COR-L47 (cell line): ENCODE measurements at places on chromosomes 6 and 20.

- no peak for DNase-seq
Measured at GRCh38 chr6:34617231-34617630, 61.1 kb upstream of the SPDEF start.

DNA sequence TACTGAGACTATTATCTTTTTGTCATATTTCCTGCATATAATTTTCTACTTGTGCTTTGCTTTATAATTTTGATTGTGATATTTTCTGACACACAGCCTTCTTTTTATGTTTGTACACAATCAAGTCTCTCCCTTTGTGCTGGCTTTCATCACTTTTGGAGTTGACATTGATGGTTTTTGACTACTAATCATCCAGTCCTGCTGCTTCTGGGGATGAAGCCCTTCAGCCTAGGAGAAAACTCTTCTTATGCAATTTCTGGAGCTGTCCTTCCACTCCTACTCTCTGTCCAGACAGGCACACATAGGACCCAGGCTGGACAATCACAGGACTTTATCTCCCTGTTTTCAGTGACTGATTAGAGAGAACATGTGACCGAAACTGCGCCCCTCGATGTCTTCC is 515.0 kb downstream of the KIF16B start:
- DNase-seq: no peak

DNA sequence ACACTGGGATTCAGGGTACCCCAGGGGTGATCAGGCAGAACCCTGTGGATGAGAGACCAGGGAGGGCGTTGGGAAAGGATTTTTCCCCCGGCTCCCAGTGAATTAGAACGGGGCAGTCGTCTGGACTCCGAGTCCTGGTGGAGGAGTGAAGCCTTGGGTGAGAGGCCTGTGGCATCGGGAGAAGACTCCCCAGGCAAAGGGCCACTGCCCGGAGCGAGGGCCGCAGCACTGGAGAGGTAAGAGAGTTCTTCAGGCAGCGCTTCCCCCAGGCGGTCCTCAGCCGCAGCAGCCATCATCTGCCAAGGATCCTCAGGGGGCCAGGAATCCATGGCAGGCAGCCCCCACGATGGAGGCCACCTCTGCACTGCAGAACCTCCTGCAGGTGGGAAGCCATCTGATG is 663 bp downstream of the C6orf15 start:
- no peak for DNase-seq

GRCh38 chr6:223763-224162 is 68.5 kb upstream of the DUSP22 start:
- DNase-seq: no peak

- DNase-seq: no peak
Measured at GRCh38 chr6:69489970-69490369, 306.8 kb downstream of the LMBRD1 start.

DNA sequence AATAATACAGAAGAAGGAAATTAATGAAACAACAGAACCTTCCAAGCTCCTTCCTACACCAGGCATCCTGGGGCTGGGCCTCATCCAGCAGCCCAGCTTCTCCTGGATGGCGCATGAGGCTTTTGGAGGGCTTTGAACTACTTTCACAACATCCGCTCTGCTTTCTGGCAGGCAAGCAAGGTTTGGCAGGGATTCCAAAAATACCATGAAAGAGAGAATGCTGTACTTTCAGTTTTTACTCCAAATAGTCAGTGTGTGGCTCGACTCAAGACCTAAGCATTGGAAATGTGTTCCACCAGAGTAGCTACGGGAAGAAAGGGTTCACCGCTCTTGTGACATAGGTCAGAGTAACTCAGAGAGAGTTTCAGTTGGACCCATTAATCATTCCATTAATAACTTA is 125.4 kb downstream of the OPRM1 start:
- no peak for DNase-seq

GRCh38 chr6:135534773-135535380 is 37.3 kb upstream of the AHI1 start:
- no peak for DNase-seq

- DNase-seq: no peak
Measured at GRCh38 chr6:165899611-165900010, 236.6 kb upstream of the PDE10A start.

DNA sequence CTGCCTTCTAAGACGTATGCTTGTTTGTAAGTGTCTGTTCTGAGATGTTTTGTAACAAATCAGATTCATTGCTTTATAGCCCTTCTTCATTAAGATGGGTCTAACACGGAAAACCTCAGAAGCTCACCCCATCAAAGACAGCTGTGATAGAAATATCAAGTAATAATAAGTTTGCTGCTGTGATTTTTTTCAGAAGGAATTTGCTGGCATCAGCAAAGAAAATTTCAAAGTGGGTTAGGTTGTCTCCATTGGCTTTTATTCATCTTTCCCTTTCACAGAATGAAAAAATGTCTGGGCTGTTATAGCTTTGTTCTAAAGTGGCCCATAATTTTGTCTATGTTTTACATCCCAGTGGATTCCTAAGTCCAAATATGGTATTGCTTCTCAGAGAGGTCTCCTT is 81.4 kb downstream of the SLX4IP start:
- DNase-seq: no peak

DNA sequence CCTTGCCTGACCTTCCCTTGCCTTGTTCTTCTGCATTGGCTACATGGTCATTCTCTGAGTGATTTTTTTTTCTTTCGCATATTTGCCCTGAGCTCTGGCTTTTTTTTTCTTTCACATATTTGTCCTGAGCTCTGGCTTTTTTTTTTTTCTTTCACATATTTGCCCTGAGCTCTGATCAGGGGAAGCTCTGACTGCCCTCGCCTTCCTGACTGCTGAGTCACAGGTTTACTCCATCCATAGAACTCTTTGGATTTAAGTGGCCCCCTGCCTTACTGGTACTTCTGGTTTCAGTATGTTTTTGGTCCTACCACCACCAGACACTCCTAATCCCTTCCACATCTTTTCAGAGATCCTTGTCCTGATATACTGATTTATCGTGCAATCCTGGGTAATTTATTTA is 201.1 kb downstream of the OGFRL1 start:
- DNase-seq: no peak

- no peak for DNase-seq
Measured at GRCh38 chr20:44187054-44187771, at the start of gene JPH2. TSS of gene JPH2 (minus strand) at chr20:44187188. CDS start at chr20:44186705, 483 bp downstream.

DNA sequence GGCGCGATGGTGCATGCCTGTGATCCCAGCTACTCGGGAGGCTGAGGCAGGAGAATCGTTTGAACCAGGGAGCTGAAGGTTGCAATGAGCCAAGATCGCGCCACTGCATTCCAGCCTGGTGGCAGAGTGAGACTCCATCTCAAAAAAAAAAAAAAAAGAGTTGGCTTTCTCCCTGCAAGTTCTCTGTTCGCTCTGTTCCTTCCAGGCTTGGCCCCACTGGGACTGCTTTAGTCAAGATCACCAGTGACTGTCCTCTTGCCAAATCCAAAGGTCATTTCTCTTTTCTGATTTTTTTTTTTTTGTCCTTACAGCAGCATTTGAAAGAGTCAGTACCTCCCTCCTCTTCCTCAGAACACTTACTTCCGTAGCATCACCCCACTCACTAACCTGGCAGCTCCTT is 10.8 kb upstream of the GNRH2 start:
- DNase-seq: no peak

GRCh38 chr20:60055740-60056139 is 97.5 kb downstream of the CDH26 start:
- DNase-seq: no peak

DNA sequence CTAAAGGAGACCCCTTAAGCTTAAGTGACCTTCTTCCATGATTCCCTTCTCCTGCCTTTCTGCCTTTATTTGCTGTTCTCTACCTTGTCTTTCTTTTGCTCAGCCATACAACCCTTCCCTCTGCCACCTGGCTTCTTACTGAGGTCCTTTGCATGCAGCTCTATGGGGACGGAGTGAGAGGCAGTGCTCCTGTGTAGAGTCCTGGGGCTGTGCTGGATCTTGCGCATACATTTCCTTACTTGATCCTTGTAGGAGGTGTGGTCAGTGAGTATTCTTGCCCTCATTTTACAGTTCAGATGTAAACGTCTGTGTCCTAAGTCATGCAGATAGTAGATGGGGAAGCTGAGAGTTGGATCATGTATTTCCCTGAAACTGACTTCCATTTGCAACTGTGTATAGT is 5.7 kb downstream of the SASH1 start:
- DNase-seq: no peak

DNA sequence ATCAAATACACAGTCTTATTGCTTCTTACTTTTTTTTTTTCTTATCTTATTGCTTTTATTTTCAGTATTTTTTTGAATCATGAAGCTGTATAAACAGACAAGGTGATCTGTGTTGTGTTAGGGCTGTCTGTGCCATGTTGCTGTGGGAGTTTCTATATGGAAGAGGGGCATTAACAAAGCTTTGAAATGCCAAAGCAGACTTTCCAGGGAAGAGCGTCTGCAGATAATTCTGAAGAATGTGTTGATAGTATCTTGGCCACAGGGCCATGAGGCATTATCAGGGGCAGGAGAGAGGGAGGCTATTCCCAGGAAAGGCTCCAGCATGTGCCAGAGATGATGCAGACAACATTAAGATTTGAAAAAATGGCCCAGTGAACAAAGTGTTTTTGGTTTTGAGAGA is 354.5 kb downstream of the UTRN start:
- DNase-seq: no peak

- DNase-seq: no peak
Measured at GRCh38 chr6:125859727-125860126, 69.0 kb downstream of the NCOA7 start.

DNA sequence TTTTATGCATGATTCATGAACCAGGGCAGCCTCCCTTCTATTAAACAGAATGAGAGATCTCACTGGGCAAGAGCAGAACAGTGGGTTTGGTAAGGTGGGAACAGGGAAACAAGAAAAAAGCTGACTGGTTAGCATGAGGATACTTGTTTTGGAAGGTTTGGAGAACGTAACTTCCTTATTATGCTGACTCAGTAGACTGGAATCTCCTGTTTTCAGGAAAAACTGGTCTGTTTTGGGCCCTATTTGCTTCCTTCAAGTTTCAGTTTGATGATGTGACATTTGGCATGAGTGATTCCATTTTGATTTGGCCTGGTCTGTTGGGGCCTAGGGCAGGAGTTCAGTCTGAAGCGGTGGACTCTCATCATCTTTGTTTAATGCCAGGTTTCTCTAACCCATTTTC is 172.0 kb downstream of the MYLK4 start:
- no peak for DNase-seq

DNA sequence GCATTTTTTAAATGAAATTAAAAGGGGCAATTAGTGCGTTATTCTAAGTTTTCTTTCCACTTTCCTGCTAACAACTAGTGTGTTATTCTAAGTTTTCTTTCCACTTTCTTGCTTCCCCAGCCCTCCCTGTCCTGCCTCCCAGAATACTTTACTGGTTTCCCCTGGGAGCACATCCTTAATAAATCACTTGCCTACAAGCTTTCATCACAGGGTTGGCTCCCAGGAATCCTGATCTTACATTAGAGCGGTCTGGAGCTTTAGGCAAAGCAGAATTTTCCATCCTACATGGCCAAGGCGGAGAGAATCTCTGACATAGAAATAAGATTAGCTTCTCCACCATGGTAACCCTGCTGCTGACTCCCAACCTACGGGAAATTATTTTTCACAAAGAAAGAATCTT is 150.4 kb downstream of the BFSP1 start:
- DNase-seq: no peak

- no peak for DNase-seq
Measured at GRCh38 chr6:166713434-166714186, 86.6 kb upstream of the RPS6KA2 start.

GRCh38 chr20:63570281-63571086 is 3.6 kb downstream of the HELZ2 start:
- DNase-seq: no peak

DNA sequence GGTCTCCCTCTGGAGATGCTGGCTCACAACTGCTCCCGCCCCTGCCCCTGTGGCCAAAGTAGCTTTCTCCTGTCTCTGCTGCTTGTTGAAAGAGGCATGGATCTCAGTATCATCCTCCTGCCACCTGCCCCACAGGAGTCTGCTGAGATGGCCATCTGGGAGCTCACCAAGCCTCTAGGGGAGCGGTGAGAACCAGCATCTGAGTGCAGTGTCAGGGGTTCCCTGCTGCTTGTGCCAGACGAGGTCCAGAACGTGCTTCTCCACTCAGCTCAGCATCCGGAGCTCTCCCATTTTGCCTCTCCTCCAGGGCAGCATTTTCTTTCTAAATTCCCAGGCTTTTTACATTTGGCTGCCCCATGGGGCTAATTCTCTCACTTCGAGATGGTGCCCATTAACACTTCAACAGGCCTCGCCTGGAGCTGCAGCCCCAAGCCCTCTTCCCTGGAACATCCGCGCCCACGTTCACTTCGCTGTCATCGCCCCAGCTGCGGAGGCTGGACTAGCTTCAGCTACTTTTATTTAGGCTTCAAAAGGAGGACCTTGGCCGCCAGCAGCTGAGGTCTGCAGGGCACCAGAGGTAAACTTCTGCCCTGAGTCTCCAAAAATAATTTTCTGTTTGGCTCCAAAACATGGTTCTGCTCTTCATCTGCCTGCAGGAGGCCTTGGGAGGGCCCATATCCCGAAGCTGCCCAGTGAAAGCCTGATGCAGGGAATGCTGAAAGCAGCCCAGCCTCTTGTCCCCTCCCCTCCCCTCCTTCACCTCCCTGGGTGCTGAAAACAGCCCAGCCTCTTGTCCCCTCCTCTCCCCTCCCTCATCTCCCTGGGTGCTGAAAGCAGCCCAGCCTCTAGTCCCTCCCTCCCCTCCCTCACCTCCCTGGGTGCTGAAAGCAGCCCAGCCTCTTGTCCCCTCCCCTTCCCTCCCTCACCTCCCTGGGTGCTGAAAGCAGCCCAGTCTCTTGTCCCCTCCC is 25.2 kb upstream of the MLN start:
- peak; percentile 62 for DNase-seq

DNA sequence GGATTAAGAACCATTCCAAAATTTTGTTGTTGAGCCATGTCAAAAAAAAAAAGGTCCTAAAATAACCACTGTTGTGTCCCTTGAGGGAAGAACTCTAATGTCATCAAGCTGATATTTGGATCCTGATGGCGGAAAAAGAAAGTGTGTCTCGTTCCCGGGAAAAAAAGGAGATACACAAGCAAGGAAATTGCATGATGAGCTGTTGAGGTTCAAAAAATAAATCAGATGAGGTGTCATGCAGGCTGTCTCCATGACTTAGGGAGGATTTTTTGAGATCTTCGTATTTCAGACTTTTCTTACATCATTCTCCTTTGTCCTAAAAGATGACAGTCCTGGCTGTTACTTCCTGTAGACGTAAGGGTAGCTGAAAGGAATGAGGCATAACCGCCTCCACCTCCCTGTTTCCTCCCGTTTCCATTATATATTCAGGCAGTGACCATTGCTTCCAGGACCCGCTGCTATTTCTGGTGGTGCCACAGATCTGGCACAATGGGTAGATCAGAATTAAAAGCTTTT is 117.3 kb upstream of the TNFAIP3 start:
- DNase-seq: no peak
